ENCODE measurements at places on chromosomes 2 and 18.

DNA sequence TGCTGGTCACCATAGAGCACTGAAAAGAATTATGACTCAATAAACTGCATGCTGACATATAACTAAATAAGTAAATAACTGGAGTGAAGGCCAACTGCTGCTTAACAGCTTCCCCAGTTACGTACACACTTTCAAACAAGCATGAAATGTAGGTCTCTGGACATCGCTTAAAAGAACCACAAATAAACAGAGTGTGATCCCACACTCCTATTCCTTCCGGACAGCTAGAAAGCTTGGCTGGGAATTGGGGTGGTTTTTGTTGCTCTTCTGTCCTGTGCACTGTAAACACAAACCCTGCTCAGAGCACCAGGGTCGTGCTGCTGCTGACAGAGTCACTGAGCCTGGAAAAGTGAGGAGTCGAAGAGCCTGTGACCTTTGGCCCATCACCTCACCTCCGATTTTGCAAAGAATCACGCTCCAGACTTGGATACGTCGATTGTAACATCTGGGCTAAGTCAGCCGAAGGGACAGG lies 162.7 kb upstream of the NT5C1B start:
- DNase-seq: no peak

- DNase-seq: no peak
Measured at GRCh38 chr2:31014516-31014915, 123.7 kb downstream of the GALNT14 start.

DNA sequence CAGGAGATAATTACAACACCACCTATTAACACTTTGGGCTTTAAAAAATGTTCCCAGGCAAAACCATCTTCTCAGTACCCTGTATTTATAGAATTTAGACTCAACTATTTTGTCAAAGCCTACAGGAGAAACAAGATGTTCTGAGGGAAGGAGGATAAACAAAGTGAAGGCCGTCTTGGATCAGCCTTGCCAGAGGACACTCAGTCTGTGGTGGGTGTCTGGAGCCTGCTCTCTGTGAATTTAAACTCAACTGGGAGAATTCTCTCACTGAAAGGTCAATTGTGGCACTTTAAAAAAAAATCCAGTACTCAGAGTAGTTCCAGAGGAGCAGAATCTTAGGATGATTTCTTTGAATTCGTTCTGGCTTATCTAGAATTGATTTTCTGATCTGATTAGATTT lies 28.4 kb upstream of the SLC1A4 start:
- DNase-seq: no peak

DNA sequence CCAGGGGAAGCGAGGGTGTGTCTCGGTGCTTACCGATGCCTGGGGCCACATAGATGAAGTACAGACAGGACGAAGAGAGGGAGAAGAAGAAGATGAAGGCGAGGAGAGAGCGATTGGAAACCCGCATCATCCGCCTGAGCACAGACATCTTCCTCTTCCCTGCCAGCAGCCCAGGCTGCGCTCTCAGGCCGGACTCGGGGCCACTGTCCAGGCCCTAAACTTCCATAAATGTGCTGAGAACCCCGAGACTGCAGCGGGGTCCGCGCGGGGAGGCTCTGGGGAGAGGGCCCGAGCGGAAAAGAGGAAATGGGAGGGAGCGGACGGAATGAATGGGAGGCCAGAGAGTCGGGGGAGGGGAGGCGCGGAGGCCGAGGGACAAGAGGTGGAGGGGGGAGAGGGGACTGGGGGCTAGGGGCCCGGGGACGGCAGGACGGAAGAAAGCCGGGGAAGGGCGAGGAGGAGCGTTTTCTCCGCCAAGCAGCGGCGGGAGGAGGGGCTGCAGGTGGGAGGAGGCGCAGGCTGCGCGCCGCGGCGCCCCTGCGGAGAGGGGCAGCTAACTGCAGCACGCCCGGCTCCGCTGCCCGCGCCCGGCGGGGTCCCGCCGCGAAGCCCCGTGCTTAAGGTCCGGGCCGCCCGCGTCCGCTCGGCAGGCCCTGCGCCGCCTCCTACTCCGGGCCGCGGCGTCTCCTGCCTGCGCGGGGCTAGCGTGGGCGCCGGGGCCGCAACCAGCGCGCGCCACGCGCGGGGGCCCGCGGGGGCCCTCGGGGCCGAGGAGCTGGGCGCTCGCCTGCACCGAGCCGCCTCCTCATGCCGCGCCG lies at the start of gene B4GALT6:
Gene B4GALT6, minus strand, starts transcription at position 303 of the 818 bp plus-strand sequence. Its CDS starts 155 bp downstream, at position 148.
- peak; percentile 73 for DNase-seq

DNA sequence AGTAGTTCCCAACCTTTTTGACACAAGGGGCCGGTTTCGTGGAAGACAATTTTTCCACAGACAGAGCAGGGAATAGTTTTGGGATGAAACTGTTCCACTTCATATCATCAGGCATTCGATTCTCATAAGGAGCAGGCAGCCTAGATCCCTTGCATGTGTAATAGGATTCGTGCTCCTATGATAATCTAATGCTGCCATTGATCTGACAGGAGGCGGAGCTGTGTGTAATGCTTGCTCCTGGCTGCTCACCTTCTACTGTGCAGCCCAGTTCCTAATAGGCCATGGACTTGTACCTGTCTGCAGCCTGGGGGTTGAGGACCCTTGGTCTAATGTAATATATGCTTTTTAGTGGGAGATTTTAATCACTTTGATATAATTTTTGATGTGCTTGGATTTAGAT lies 188.7 kb upstream of the KLHL14 start:
- no peak for DNase-seq

- peak; percentile 72 for DNase-seq
Measured at GRCh38 chr18:62716619-62717168, 1.4 kb downstream of the PHLPP1 start.

GRCh38 chr2:158529379-158530259 lies 72.9 kb downstream of the PKP4 start:
- no peak for DNase-seq

DNA sequence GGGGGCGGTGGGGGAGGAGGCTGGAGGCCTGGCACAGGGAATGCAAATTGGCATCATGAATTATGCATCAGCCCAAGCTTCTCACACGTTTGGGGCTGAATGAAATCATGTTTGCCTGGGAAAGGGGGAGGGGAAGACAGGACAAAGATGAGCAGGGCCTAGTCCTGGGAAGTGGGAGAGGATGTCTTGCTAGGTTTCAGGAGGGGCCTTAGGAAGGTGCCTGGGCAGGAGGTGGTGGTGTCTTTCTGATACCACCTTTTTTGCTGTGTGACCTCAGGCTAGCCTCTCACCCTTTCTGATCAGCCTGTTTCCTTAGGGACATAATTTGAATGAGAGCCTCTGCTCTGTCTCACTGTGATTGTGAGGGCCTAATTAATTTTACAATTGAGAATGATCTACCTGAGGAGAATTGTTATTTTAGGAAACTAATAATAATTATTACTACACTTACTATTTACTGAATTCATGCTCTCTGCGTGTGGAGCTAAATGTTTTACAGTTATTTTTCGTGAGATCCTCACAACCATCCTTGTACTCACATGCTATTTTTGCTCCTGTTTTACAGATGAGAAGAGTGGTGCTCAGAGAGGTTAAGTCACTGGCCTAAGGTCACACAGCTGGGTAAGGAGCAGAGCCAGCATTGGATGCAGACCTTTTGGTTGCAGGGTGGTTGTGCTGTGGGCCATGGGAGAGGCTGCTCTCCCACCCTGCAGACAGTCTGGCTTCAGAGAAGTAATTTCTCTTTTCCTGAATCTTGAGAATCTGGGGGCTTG lies 39.6 kb downstream of the INHBB start:
- DNase-seq: no peak

- no peak for DNase-seq
Measured at GRCh38 chr2:218813771-218814460, 17.7 kb downstream of the PRKAG3 start.

All from GM10248 (cell line).